Tibial artery (tissue), 4 donors: ENCODE measurements at places on chromosomes 4 and X.

DNA sequence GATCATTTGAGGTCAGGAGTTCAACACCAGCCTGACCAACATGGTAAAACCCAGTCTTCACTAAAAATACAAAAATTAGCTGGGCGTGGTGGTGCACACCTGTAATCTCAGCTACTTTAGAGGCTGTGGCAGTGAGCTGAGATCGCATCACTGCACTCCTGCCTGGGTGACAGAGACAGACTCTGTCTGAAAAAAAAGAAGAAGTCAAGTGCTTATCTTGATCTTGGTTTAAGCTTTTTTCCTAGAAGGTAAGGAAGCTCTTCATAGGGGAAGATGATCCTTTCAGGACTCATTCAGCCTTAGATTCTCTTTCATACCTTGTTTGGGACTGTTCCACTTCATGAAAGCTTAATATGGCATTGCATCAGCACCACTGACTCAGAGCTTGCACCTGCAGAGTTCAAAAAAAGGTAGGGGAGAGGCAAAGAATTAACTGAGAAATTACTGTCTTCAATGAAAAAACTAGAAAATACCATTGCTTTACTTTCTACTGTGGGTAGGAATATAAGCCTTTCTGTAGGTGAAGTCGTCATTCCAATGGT, 70.8 kb upstream of the EPGN start:
- no peak for DNase-seq

GRCh38 chr4:150782311-150782710, 200.4 kb downstream of the MAB21L2 start:
- no peak for DNase-seq

DNA sequence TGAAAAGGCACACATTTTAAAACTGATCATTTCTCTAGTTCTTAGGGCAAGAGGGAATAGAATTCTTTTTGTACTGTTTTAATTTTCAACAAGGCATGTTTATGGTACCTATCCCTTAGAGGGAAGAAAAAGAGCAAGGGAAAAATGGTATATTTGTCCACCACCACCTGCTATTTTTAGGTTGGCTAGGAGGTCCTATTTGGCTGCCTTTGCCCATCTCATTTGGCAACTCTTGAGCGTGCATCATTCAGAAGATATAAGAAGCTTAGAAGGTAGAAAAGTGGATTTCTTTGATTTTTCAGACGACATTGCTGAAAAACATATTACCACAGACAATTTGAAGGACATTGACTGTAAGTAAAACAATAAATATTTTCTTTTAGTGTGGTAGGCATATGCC, 69.0 kb downstream of the DCK start:
- DNase-seq, result no peak

DNA sequence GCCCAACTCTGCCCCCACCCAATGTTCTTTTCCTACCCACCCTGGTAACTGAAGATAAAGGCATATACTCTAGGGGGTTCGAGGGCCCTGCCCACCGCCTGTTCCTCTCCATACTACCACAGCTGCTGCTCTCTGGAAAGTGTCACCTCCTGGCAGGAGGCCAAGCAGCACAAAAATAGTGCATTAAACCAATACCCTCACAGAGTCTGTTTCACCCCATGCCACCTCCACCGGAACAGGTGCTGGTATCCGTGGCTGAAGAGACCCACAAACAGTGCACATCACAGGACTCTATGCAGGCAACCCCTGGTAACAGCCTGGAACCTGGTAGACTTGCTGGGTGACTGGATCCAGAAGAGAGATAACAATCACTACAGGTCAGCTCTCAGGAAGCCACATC, 85.1 kb upstream of the CTSO start:
- no peak for DNase-seq

GRCh38 chrX:24002167-24002566, 24.8 kb downstream of the KLHL15 start:
- DNase-seq, result no peak

DNA sequence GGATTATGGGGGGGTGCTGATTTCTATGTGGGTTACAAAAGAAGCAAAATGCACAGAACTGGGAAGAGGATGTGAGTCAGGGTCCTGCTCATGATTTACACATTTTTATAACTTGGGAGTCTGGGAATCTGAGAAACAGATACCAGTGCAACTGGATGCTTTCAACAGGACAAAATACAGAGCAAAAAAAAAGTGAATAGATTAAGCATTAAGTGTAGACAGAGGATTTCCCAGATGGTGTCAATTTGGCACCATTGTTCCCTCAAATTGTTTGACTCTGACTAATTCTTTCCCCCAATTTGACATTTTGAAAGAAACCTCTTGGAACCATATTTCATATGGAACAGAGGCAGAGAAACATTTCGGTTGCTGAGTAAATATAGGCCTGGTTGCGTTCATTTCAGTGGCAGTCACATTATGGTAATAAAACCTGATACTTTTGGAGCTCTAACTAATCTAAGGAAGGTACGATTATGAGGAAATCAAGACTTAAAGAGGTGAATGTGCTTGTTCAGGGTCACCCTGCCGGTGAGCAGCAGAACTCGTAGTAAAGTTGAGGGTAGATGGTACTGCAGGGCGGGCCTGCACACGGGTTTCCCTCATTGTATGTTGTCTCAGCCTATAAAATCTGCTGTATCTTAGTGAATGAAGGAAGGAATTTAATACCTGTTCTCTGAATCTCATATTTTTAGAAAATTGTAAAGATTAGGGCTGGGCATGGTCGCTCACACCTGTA, 18.7 kb upstream of the CDKL5 start:
- DNase-seq, result no peak

DNA sequence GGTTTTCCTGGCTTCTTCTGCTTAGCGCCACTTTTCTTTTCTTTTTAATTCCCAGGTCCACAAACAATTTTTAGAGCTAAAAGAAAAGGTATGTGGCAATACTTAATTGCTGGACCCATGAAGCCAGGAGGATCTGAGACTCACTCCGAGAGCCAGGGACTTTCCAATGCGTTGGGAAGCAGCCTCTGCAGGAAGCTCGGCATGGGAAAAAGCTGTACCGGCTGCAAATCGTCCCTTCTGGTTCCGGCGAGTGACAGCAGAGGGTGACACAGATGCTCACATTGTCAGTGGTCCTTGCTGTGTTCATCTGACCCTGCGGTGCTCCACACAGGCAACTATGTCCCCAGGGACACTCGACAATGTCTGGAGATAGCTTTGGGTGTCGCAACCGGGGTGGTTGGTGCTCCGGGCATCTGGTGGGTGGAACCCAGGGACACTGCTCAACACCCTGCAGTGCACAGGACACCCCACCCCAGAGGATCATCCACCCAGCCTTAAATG, 164.0 kb downstream of the PRKX start:
- DNase-seq, result no peak

- DNase-seq, result no peak
Measured at GRCh38 chrX:132612821-132613564, 124.2 kb upstream of the MBNL3 start.

DNA sequence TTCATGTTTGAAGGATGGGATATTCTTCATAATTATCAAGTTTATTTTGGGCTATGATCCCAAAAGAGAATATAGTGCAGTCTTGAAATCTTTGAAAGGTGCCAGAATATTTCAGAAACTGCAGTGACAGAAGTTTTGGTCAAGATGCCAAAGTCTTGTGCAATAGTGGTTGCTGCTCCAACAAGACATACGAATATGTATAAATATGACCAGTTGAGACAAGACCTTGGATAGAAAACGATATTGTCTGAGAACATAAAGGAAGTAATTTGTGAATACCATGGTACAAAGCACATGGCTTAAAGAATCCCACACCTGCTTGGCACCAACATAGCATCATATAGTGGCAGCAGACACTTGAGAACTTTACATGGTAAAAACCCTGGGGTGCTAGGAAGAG, 48.6 kb upstream of the AMELX start:
- DNase-seq, result no peak

- DNase-seq, result no peak
Measured at GRCh38 chr4:166838975-166839614, 395.2 kb downstream of the SPOCK3 start.

- no peak for DNase-seq
Measured at GRCh38 chr4:155846929-155847328, 19.1 kb downstream of the ASIC5 start.

DNA sequence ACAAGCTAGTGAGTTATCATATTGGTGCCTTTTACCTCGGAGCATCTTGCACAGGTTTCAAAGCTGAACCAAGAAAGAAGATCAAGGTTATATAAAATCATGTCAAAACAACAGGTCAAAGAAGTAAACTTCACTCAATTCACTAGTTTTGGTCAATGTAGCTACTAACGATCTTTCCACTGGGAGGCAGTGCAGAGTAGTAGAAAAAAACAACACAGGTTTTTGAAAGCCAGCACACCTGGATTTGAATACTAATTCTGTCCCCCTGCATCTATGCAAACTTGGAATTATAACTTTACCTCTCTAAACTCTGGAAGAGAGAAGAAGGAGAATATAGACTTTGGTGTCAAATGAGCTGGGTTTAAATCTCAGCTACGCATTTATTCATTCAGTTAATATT, 266.1 kb downstream of the GRIA3 start:
- no peak for DNase-seq

DNA sequence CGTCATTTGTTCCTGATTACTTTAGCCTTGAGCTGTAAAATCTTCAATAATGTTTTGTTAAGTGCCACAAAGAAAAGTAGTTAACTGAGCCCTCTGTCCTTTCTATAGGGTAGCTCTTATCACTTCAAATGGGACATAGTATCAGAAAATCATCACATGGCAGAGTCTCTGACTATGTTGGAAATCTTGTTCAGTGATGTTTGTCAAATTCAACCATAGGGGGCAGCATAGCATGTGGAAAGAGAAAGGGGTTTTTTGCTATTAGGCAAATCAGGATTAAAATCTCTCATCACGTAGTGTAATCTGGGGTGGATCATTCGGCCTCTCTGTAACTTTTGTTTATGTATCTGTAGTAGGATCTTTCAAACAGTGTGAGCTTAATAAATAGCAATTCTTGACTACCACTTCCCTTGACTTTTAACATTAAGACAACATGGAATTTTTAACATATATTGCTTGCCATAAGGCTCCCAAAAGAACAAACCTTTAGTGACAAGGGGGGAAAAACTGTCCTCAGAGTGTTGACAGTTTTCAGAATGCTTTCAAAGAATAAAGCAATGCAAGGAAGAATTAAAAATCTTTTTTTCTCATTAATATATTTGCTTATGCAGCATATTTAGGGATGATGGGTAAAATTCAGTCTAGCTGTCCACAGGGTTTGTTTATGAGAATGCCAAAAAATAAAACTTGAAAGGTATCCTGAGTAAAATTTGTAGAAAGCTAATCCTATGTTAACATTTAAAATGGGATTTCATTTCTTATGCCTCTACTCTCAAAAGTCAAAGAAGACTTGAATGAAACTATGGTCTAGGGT, 127.2 kb downstream of the FBXW7 start:
- no peak for DNase-seq

DNA sequence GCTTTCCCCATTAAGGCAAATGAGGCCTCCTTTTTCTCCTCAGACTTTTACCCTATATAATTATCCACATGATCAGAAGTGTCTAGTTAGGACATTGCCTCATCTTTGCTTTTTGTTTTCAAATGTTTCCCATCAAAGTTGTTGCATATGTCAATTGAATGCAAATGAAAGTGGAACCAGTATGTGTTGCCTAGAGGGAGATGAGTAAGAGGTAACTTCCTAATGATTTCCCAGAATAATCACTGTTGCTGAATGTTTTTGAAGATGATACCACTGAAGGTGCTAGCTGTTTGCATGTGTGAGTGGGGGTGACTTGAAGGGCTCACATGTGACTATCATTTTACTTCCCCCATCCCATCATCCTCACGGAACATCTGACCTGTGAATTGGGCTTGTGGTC, 33.9 kb downstream of the PAK3 start:
- DNase-seq, result no peak

GRCh38 chrX:39772057-39772832, 325.5 kb downstream of the BCOR start:
- no peak for DNase-seq

GRCh38 chrX:124211312-124211942, 121.0 kb upstream of the TEX13D start:
- DNase-seq, result no peak

- no peak for DNase-seq
Measured at GRCh38 chrX:55487143-55487542, 2.5 kb downstream of the USP51 start.
